Endothelial cell (in vitro differentiated cells): ENCODE measurements at places on chromosomes 2 and 18.

DNA sequence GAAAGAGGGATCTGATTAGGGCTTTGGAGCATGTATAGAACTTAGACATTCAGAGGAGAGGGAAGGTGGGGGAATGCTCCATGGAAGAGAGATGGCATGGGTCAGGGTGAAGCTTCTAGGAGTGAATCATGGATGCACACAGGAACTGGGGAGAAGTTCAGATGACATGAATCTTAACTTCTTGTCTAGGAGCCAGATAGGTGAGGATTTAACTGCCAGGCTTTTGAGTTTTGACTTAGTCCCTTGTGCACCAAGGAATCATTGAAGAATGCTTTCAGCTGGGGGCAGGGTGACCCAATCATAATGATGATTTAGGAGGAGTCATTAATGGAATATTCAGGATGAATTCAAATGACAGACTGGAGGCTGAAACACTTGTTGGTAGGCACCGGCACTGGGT lies 48.7 kb downstream of the ACYP2 start:
- DNase-seq, result no peak

GRCh38 chr18:55877321-55877720 lies 289.3 kb upstream of the TCF4 start:
- no peak for DNase-seq

DNA sequence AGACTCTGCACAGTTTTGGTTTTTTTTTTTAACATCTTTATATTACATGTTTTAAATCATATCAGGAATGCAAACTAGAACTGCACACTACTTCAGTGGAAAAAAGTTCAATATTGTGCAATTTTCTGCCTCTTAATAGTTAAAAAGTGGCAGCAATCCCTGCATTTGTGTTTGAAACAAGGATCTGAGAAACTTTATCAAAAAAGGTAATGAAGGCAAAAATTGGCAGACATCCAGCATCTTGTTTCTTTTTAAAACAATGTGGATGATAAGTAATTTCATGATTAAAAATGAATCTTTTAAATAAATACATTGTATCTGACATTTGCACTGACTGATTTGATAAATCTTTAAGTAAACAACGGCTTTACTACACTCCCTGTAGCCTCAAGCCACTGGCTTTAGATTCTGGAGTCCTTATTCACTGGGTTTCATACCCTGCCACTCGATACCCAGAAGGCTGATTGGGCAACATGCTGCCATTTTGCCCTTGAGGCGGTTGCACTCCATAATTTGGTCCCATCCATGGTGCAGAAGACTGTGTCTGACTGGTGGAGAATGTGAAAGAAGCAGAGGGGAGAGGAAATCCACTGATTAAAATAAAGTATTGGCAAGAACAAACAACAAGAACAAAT lies 21.6 kb upstream of the C2orf42 start:
- DNase-seq, result no peak

DNA sequence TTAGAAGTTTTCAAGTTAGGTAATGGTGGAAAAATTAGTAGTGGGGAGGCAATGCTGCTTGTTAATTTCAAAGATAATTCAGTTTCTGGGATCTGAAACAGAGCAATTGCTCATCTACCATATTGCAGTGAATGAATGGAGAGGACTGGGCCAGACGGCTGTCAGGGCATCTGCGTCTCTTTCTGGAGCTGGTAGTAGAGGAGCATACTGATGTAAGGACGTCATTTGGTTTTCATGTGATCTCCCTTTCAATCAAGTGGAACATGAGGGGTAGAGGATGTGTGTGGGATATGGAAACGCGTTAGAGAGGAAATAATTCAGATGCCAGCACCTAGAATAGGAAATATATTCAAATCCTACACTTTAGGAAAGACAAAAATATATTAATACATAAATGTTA lies 490.3 kb downstream of the ADCYAP1 start:
- no peak for DNase-seq

DNA sequence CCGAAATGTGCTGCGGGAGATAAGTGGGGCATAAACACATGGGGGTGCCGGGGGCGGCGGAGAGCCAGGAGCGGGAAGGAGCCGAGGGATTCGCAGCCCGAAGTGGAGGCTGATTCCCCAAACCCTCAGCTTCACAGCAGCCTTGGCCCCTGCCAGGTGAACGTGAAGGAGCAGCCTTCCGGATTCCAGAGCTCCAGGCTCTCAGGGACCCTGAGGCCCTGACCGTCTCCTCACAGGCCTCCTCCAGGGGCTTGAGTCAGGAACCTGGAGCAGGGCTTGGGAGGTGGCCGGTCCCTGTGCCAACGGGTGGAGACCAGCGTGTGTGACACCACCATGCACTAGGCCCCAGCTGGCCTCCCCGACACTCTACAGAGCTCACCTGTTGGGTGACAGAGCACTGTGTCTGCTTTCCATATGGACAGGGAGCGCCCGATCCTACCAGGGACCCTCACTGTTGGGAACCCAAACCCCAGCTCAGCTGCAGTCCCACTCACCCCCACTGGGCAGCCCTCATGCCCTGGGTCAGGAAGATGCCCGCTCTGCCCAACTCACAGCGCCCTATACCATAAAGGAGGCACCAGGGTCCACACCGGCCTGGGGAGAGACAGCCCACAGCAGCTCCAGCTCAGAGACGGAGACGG lies 117.6 kb upstream of the OTOS start:
- DNase-seq, result no peak

DNA sequence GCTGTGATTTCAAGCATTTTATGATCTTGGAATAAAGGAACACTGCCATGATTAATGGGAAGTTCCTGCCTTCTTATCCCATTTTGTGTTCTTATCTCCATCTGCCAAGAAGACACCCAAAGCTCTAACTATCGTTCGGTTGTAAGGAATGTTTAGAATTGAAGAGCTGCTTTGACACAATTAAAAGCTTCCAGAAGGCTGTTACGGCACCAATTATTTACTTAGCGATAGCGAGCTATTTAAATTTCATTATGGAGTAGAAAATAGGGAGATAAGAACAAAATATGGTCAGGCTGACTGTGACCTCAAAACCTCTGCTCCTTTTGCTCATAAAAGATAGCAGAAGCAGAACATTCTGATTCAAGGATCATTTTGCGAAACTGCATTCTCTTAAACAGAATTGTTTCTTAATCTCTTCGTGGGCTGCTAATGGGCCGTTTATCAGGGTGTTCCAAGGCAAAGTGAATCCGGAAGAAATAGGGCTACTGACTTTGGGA lies 101.6 kb downstream of the SLC4A3 start:
- no peak for DNase-seq

DNA sequence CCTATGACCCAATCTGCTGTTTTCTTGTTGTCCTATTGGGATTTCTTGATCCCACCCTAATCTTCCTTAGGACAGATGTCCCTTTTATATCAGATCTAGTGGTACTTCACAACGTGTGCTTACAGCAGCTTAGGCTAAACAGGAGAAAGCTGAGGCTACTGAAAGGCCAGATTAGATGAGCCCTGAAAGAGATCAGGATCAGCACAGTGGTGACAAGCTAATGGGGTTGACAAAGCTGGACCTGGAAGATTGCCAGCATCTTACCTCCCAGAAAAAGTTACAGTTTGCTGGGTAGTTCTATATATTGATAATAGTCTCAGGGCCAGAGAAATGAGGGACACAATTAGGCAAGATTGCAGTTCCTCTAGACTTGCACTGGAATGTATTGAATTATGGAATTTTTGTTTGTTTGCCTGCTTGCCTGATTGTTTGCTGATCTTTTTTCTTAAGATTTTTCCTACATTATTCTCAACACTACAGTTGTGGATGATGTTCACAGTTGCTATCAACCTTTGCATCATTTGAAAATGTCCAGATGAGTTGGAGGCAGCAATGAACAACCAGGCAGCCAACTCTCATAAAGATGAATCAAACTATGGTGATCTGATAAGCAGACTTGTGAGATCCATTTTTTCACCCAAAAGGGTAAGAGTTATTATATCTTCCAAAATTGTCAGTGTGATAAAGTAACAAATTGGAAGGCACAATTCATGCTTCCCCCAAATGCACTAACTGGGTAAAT lies 49.1 kb upstream of the PIK3C3 start:
- no peak for DNase-seq

DNA sequence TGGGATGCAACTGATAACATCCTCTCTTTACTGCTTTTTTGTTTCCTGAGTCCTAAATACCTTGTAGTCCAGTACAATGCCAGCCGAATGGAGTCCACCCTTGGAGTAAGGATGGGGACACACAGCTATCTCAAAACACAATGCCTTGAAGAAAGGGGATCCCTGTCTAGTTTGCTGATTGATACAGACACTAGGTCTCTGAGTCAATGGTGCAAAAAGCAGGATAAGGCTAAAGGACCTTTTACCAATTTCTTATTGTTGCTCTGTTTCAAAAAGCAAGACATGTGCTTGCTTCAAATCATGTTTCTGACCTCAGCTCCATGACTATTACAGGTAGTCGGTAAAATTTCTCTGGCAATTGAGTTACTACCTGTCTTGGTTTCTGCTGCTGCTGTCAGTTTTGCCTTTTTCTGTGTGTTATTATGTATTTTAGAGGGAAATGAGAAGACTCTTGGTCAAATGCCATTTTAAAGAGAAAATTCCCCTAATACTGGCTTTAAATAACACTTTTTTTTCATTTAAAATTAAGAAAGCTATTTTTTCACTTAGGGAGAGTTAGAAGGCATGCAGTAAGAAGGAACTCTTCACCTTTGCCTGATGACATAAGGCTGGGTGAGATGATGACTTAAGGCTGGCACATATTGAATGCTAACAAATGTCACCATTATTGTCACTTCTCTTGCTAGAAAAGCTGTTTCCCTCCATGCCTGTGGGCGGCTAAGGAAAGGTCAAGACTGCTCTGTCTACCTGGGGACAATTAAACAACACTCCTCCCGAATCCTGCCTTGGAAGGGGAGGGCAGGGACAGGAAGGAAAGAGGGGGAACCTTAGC lies 4.9 kb upstream of the FIGLA start:
- DNase-seq, result no peak

- DNase-seq, result no peak
Observed at GRCh38 chr2:41061356-41061755, 609.5 kb upstream of the SLC8A1 start.

DNA sequence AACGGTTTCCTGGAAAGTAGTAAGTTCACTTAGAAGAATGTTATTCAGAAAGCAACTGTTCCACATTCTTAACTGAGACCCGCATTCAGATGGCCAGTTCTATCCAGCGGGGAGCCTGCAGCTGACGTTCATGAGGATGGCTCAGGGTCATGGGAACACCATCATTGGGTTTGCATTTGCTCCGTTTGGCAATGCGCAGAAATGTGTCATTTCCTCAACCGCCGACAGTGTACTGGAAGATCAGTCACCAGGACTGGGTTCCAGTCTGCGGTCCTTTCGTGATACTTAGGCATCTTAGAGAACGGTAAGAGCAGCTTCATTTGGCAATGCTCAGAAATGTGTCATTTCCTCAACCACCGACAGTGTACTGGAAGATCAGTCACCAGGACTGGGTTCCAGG lies 104.0 kb downstream of the DNER start:
- no peak for DNase-seq

DNA sequence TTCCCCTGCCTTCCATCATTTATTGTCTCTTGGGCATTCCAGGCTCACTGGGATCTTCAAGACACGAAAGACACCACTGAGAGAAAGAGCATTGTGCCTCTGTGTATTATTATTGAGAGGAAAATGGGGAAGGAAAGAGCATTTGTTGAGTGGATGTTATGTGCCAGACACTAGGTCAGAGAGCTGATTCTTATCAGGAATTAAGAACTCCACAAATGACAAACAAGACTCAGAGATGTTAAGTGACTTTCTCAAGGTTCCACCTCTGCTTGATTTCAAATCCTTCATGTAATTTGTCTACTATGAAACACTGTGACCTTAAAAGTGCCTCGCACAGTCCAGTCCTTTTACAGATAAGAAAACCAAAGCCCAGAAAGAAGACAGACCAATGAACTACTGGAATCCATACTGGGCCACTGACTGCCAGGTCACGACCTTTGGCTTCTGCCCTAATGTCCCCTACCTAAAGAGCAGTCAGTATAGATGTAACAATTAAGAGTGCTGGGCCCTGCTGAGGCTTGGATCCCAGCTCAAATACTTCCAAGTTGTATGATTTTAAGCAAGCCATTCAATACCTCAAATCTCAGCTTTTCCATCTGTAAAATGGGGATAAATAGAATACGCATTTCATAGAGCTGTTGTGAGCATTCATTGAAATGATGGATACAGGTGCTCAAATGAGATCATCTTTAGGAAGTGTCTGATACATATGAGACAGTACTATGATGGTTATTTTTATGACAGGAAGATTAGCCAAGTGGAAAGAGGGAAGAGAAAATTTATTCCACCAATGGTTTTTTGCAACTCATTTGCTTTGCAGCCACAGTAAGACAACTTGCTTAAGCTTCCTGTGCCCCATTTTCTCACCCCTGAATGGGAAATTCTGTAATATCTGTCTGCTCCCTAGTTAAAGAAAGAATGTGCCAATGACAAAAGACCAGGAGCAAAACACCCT lies 10.9 kb downstream of the KLF7 start:
- no peak for DNase-seq

DNA sequence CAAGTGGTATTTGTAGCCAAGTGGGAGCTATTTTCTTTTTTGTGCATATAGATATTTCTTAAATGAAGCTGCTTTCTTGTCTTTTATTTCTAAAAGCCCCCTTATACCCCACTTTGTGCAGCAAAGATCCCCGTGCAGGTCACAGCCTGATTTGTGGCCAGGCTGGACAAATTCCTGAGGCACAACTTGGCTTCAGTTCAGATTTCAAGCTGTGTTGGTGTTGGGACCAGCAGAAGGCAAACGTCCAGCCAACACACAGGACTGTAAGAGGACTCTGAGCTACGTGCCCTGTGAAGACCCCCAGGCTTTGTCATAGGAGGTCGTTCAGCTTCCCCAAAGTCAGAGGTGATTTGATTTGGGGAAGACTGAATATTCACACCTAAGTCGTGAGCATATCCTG lies 21.9 kb downstream of the FOSL2 start:
- DNase-seq, result no peak

DNA sequence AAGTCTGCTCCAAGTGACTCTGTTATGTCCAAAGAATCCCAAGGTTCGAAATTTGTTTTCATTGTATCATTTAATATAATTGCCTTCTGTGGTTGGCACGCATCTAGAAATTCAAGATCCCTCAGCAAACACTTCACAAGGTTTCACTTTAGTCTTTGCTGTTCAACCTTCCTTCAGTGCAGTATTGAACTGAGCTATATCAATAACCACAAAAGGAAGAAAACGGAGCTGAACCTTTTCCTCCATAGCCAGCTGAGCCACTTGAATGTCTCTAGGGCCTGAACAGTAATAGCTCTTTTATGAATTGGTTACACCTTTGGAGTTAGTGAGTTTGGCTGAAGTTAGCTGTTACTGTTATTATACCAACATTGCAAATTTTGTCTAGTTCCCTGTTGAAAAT lies 357.7 kb upstream of the HNRNPA3 start:
- DNase-seq, result no peak

DNA sequence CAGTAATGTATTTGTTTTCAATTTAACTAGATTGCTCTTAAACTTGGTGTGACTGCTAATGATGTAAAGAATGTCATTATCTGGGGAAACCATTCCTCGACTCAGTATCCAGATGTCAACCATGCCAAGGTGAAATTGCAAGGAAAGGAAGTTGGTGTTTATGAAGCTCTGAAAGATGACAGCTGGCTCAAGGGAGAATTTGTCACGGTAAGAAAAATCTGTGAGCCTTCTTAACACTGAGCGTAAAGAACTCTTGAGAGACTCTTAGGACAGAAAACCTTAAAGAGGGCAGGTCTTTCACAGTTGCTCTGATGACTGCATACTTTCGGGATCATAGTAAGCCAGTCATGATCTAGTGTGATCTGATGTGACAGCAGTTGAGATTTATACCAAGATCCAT lies 15.9 kb downstream of the MDH1 start:
- DNase-seq, result no peak
